NCI-H226 (cell line): ENCODE measurements at places on chromosomes 1 and 21.

DNA sequence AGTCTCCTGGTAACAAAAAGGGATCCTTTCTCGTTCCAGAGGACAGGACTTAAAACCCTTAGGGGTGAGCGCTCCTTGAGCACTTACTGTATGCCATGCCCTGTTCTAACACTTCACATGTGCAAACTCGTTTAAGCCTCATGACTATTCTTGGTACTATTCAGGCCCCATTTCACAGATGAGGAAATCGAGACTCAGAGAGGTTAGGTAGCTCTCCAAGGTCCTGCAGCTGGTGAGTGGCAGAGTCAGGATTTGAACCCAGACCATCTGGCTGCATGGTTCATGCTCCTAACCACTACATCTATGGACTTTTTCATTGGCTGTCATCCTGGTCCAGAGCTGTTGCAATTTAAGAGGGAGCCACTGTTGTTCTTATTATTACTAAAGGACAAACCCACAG lies 46.7 kb upstream of the WNT4 start:
- no peak for DNase-seq

DNA sequence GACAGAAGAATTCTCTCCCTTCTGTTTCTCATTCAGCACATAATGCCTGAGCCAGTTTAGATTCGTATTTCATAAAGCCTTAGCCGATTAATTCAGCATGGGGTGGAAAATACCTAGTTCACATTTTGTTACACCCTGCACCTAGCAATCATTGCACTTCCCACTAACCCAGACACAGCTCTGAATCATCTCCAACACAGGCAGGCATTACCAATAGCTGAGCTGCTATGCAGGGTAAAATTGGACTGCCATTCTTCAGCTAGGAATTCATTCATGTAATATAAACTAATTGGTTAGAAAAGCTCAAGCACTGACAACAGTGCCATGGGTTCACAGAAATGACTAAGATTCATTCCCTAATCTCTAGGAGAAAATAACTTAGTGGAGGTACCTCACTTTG lies 26.9 kb upstream of the NKAIN1 start:
- DNase-seq: no peak

DNA sequence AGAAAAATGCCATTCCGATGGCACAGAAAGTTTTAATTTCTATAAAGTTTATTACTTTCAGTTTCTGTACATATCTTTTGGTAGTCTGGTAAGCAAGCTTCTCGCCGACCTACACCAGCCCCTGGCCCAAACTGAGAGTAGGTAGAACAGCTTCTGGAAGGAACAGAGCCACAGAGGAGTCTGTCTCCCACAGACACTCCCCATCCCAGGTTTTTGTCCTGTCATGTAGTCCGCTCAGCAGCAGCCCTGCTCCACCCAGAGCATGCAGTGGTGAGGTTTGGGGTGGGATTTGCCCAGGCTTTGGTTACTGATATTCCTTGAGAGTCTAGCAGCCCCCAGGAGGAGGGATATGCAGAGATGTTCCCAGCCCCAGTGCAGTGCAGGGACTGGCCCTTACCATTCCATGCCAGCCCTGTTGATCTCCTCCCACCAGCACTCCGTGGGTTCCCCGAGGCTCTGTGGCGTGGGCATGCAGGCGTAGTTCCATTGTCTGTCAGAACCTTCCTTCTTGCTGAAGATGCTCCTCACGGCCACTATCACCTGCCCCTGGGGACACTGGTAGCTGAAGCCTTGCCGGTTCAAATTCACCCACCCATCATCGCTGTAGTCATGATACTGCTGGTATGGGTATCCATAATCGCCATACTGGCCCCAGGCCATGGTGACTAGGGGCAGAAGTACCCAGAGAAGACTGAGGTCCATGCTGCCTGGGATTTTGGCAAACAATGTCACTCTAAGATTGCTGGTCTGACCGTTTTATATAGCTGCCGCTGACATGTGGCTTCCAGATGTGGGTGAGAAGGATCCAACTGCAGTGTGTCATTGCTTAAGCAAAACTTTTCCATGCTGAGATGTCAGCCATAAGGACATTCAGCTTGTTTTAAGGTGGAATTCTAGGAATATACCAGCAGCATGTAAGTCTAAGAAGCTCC lies at the start of gene DPT:
TSS of gene DPT (minus strand) at position 734 of the 932 bp plus-strand sequence. CDS start at position 702, 32 bp downstream.
- no peak for DNase-seq

- DNase-seq: no peak
Observed at GRCh38 chr1:246245541-246245940, 261.5 kb downstream of the SMYD3 start.

- DNase-seq: no peak
Observed at GRCh38 chr1:942411-942821, 16.6 kb downstream of the NOC2L start.

DNA sequence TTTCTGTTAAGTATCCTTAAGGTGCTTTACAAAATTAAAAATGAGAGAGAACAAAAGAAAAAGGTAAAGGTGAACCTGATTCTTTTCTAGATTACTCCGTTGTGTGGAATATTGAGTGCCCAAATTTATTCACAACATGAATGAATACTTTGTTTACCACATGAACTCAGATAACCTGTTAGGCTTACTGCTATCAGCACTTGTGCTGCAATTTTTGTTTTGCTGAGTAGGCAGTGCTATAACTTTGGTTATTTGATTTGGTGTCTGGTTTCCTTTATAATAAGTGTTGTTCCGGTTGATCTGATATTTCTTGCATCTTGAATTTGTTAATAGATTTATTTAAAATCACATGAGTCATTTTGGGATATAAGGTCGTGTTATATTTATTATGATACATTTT lies 195.9 kb downstream of the NEGR1 start:
- DNase-seq: no peak

- no peak for DNase-seq
Observed at GRCh38 chr1:100397681-100398080, 45.4 kb downstream of the CDC14A start.
